ENCODE measurements at places on chromosomes 6 and 20.

- DNase-seq: no peak
These were observed 21.9 kb downstream of the SPATA2 start for GRCh38 chr20:49893242-49894072.

DNA sequence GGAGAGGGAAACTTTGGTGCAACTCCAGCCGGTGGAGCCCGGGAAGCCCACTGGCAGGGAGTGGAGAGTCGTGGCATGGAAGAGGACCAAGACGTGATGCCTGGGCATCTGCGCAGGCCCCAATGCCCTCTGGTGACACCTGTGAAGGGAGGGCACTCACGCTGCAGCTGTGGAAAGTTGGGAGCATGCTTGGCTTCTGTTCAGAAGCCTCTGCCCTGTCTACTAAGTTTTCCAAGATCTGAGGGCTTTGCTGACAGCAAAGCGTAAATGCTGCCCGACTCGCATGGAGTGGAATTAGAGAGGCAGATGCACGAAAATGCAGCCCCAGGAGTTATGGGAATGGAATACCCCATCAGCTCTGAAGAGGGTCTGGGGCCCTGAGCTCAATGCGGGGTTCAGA is 75.7 kb downstream of the SYNDIG1 start:
- no peak for DNase-seq

DNA sequence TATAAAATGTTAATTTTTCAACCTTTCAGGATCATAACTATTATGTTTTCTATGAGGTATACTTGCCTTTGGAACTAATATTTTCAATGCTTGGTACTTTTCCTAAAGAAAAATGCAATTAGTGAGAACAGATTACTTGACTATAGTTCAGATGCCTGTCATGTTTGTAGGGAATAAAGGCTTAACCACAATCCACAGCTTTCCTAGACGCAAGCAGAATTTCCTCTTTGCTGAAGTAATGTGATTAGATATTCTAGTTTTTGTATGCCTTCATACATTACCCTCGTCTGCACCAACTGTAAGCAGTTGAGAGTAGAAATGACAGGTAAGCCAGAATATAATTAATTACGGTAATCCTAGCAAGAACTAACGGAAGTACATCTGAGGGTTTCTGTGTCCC is 581.4 kb upstream of the MMS22L start:
- DNase-seq: no peak

DNA sequence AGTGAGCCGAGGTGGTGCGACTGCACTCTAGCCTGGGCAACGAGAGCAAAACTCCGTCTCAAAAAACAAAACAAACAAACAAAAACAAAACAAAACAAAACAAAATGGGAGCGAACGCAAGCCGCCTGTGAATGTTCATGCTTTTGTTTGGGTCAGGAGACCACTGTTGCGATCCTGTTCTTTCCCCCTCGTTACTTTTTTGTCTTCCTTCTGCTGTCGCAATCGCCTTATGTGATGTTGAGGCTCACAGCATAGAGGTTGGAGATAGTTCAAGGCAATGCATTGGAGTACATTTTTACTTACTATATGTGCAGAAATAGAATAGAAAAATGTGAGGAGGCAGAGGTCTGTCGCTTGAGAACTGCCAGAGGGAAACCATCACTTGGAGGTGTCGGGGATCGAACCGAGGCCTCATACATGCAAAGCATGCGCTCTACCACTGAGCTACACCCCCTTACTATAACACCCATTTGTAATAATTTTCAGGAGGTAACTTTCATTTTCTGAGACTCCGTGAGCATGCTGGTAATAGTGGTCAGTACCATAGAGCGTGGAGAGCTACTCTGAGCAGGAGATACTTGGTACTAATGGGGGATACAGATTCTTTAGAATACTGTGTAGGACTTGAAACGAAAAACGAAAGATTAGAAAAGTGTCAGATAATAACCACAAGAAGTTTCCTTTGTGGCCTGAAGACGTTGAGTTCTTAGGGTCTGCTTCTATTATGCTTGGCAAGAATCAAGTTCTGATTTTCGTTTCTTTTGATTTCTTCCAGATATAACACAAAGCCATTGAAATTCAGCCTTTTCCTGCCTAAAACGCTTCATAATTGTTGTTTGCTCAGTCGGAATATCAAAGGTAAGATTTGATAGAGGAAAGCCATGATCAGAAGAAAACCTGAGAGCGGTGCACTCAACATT is 121.1 kb downstream of the TRIM27 start:
- no peak for DNase-seq

DNA sequence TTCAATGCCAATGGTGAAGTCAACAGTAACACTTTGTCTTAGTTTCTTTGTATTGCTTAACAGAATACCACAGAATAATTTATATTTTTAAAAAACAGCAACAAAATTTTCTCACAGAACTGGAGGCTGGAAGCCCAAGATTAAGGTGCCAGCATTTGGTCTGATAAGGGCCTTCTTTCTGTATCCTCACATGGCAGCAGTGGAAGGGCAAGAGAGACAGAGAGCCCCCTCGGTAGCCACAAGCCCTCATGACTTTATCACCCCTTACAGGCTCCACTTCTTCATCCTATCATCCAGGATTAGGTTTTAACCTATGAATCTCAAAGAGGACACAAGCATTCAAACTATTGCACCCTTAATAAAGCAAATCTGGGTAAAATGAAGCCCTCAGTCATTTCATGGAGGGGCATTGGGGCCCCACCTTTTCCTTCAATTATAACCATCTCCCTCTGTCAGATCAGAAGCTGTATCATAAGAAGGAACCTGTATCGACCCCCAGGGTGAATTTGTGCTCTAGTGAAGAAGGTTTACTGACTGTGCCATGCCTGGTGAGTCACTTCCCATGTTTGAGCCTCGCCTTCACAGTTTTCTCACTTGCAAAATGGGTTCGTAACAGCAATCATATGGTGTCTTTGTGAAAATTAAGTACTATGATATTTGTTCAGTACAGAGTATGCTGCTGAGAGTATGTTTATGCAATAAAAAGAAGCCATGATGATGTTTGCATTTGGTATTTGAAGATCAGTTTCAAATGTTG is 178.2 kb downstream of the LRFN2 start:
- no peak for DNase-seq

DNA sequence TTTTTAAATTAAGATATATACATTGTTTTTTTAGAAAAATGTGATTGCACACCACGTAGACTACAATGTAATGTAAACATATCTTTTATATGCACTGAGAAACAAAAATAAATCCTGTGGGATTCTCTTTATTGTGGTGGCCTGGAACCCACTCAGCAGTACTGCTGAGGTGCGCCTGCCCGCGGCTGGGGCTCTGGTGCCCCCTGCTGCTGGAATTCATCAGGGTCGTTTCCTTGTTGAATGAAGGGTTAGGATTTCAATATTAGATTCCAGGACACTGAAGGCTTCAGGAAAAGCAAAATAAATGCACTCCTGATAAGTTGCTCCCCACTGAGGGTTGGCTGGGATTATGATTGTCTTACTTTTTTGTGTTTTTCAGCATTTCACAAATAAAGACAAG is 175.8 kb upstream of the GGTLC1 start:
- no peak for DNase-seq

- DNase-seq: no peak
These were observed 1226.1 kb downstream of the GRIK2 start for GRCh38 chr6:102619585-102619984.

GRCh38 chr6:42177514-42178364 is 4.6 kb downstream of the GUCA1A start:
- DNase-seq: no peak

GRCh38 chr20:44552950-44553908 is 29.1 kb upstream of the PKIG start:
- DNase-seq: no peak

- DNase-seq: no peak
These were observed 71.7 kb downstream of the RCAN2 start for GRCh38 chr6:46419576-46420002.

DNA sequence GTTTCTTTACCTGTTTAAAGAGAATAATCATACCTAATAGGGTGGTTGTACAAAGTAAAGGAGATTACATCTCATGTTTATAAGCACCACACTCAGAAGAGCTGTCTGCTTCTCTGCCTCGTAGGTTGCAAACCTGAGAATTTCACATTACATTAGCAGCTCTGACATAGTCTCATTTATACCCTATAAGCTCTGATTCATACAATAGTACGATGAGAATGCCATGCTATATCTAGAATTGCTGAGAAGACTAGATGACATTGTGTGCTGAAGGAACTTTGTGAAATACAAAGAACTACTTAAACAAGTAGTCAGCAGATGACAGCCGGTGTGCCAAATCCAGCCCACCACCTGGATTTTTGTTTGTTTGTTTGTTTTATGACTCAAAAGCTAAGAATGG is 121.2 kb downstream of the ADAT2 start:
- DNase-seq: no peak

GRCh38 chr20:50259705-50260478 is 69.3 kb downstream of the CEBPB start:
- DNase-seq: no peak

DNA sequence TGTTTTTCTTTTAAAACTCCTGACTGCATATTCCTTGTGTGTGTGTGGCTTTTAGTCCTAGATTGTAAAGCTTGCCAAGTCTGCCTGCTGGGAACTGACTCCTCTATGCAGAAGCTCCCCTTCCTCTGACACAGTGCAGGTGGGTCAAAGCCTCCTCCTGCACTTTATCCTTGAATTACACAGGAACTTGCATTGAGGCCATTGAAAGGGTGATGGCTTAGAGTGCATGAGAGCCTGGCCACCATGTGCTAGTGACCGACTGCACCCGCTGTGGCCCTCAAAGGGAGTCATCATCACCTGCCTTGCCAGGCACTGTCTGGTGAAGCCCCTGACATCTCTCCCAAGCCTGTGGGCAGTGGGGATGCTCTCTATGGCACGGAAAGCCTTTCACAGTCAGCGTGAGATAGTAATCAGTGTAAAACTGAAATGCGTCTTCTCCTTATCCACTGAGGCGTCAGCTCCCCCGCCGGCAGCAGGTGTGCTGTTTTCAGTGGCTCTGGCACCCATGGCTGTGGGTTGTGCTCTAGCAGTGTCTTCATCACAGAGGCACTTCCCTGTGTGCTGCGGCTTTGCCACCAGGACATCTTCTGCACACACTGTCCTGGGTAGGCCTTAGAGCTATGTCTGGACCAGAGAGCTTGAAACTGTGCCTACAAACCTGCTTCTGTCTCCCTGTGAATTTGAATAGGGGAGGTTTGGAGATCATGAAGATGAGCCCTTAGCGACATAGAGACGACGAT is 87.9 kb downstream of the THBS2 start:
- DNase-seq: no peak

DNA sequence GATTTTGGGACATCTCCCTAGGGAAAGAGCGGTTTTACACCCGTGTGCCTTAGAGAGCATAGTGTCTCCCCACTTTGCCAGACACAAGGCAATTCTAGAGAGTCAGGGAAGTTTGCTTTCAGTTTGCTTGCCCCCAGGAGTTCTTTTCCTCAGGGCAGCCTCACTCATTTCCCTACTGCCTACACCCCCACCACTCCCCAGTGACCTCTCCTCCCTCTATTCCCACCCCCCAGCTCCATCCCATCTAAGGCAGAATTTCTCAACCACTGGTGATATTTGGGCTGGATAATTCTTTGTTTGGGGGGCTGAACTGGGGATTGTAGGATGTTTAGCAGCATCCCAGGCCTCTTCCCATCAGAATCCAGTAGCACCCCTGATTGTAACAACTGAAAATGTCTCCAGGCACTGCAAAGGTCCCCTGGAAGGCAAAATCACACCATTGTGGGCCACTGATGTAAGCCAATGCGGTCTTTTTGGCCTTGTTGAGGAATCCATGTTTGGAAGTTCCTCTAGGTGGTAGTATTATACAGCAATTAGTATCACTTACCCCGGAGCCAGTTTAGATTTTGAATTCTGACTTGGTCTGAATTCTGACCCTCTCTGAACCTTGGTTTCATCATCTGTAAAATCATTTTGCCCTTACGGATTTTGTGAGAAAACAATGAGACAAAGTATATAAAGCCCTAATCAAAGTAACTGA is 1.3 kb downstream of the EPPIN start:
- peak; percentile 8 for DNase-seq

- no peak for DNase-seq
These were observed 13.4 kb downstream of the TTLL9 start for GRCh38 chr20:31883829-31884228.

GRCh38 chr6:154370545-154370944 is 13.9 kb upstream of the IPCEF1 start:
- no peak for DNase-seq

- no peak for DNase-seq
These were observed 1.5 kb downstream of the WDR27 start for GRCh38 chr6:169700296-169700695.

DNA sequence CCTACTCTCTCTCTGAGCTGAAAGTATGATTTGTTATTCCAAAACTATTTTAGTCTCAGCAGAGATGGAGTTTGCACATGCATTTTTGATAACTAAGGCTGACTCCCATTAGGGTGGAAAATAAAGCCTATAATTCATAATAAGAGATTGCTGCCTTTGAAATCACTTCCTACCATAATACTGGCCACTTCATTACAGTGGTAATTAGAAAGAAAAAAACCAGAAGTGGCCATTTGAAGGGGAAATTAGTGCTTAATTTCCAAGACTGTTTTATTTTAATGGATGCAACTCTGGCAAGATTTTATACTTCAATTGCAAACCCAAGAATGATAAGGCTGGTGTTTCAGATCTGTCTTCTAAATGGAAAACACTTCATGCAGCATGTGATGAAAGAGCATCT is 43.4 kb downstream of the SLC35B3 start:
- DNase-seq: no peak

DNA sequence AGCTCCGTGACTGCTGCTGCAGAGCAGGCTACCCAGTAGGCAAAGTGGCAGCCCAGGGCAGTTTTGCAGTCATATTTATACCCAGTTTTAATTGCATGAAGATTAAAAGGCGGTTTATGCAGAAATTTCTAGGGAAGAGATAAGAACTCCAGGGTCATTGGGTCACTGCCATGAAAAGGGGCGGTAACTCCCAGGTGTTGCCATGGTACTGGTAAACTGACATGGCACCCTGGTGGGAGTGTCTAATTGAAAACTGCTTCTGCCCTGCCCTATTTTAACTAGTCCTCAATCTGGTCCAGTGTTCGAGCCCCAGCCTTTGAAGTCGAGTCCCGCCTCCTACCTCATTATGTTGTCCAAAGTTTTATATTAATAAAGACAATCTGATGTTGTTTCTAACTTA is 75.0 kb upstream of the FUCA2 start:
- DNase-seq: no peak

DNA sequence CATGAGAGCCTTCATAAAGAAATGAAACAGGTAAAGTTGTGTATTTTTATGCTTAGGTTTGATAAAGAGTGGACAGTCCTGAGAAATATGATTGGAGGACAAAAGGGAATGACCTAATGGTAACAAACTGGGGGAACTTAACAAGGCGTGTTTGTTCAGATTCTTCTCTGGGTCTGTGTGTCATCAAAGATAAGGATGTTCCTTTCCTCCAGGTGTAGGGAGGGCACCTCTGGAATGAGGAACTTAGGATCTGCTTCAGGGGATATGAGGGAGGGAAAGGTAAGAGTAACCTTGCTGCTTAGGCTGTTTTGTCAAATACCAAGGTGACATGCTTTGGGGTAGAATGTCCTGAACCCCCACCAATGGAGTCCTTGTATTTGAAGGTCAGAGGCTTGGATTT is 291.9 kb downstream of the KCNQ5 start:
- DNase-seq: no peak

Data from forelimb muscle (tissue), 1 donor.